ENCODE measurements at places on chromosomes 13 and 19.

- DNase-seq, result no peak
Measured at GRCh38 chr19:45733160-45733810, at the start of gene MEIOSIN. TSS of gene MEIOSIN (plus strand) at chr19:45733439. CDS start at chr19:45735377, 1,938 bp downstream.

DNA sequence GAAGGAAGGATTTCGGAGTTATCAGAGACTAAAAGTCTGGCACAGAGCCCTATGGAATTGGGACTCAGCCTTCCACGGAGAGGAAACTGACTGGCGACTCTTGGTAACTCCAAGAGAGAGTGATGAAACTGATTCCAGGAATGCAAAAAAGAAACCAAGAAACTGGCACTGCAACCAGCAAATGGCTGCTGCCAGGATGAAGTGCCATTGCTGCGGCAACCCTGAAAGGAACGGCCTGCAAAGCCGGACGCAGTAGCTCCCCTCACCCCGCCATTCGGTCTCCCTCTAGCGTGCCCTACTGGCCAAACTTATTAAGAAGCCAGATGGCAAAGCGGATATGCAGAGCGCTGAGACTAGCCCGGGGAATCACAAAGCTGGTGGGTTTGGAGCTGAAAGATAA is 236.0 kb downstream of the PCDH9 start:
- DNase-seq, result peak; percentile 78

GRCh38 chr19:38321646-38322196 is 2.1 kb downstream of the KCNK6 start:
- DNase-seq, result no peak

DNA sequence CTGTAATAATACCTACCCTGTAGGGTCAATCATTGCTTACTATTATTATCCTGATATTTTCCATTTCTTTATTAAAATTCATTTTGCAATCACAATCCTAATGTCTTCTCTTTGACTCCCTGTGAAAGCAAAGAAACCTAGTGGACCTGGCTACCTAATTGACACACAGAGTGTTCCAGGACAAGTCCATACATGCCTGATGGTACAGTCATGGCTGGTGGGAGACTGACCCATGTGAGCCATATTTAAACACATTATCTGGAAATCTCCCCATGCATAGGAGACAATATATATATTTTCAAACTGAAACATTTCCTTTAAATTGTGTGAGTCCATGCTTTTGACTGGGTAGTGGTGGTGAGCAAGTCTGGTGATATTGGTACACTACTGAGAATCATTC is 230.6 kb upstream of the DACH1 start:
- DNase-seq, result no peak
